ENCODE measurements at places on chromosomes 2 and 18.
A peak's percentile ranks its signal among the peaks of the same experiment; 100 is the strongest.

DNA sequence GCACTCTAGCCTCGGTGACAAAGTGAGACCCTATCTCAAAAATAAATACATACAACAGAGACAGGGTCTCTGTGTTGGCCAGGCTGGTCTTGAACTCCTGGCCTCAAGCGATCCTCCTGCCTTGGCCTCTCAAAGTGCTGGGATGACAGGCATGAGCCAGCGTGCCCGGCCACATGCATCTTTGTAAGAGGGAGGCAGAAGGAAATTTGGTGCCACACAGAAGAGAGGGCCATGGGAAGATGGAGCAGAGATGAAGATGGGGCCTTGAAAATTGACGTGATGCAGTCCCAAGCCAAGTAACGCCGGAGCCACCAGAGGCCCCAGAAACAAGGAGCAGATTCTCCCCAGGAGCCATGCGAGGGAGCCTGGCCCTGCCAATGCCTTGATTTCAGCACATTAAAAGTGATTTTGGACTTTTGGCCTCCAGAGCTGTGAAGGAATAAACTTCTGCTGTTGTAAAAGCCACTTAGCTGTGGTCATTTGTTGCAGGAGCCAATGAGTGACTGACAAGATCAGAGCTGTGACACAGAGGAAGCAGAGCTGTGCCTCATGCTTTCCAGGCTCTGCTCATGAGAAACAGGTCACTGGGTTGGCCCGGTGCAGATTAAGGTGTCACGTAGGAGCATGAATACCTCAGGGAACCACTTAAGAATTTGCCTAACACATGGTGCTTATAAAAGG is 2.7 kb upstream of the SLC66A2 start:
- DNase-seq: no peak

GRCh38 chr2:111653913-111654312 is 230.1 kb downstream of the ANAPC1 start:
- DNase-seq: no peak

DNA sequence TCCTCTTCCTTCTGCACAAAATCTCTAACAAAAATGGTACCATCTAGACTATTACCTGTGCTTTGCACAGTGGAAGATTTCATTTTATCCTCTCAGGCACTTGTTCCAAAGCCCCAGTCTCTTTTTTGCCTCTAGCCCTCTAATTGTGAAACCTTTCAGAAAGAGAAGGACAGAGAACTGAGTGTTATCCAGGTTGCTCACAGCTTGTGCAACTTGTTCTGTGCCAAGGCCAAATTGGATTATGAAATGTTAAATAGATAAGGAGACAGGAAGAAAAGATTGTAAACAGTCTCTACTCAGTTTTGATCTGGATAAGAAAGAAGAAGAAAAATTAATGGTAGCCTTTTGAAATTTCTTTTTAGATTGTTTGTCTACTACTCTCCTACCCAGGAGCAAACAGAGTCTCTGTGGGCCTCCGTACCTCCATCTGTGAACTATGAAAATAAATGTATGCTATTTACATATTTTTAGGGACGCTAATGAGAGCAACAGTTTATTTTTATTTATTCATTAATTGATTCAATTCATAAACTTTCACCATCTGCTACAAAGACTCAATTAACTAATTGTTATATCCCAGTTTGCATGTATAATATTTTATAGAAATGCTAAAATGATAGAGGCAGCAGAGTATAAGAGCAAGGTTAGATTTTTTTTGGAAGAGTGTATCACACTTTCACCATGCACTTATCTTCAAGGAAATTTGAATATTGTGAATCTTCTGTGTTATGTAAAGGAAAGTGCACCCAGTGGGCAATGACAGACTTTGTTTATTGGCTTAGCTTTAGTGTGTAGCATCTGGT is 339.0 kb upstream of the ETAA1 start:
- DNase-seq: no peak

DNA sequence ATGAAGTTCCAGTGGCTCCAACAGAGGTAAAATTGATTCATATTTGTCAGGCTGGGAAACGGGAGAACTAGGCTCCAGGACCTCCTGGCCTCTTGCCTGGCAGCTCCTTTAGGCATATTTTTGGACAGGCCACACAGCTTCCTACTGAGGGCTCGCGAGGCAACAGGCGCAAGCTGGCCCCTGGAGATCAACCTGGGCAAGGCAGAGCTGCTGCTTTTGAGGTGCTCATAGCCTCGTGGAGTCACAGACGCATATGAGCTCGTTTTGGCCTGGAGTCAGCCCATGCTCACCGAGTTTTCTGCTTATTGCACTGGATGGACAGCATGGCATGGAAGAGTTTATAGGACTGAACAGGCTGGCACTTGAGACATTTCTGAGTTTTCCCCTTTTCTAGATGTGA is 97.7 kb downstream of the CAPN13 start:
- no peak for DNase-seq

GRCh38 chr2:157932480-157933159 is 56.5 kb upstream of the ACVR1 start:
- no peak for DNase-seq

DNA sequence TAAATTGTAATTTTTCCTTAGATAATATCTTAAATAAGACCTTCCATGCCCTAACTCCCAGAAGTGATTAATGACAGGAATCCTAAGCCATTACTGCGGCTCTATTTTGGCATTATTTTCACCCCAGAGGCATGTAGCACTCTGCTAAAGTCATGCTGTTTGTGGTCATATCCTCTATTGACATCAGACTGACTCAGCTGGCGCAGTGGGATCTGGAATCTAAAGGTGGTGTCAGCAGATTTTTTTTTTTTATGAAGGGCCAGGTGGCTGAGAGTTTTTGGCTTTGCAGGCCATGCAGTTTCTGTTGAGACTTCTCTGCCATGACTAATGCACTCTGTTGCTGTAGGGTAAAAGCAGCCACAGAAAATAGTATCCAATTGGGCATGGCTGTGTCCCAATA is 64.1 kb upstream of the ACVR1C start:
- DNase-seq: no peak

DNA sequence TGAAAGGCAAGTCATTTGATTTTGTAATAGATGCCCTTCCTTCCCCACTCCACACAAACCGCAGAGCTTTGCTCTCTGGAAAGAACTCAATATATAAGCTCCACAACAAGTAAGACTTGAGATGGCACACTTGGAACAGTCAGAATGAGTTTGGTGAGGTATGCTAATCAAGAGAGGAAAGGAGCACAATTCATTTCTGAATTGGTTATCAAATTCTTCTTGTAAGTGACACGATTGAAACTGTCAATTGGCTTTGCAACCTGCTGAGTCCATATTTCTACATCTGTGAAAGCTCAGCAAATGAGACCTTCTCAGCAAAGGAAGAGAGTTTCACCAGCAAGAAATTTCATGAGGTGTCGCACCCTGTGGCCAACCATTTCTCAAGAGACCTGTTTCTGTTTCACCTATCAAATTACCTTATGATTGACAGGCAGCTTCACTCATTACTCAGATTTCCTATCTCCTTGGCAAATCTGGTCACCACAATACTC is 19.1 kb downstream of the CTLA4 start:
- no peak for DNase-seq

DNA sequence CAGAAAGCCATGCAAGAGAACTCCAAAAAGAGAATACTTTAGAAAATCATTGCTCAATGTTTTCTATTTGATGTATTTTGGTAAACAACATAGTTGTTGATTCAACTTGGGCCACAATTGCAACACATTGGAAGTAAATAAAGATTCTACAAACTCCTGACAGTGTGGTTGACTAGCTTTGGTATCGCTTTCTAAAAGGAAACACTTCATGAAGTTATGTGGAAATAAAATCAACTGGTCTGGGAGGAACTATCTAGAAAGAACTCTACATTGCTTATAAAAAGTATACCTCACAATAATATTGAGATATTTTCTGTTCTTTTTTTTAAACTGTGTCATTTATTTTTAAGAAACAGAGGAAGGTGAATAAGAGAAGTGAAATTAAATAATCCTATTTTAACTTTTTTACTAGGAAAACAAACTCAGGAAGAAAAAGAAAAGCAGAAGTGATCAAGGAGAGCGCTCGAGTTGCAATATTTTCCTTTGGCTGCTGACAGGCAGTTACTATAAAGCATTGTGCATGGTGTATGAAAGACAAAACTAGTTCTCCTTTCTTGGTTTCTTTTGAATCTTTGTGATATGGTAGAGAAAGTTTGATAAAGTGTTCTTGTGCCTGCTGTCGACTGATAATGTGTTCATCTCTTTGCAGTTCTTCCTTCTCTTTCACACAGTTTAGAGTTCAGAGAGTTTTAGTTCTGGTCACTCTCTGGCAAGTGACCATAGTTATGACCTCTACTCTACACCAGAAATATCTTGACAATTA is 3.0 kb downstream of the DHRS9 start:
- DNase-seq: no peak

DNA sequence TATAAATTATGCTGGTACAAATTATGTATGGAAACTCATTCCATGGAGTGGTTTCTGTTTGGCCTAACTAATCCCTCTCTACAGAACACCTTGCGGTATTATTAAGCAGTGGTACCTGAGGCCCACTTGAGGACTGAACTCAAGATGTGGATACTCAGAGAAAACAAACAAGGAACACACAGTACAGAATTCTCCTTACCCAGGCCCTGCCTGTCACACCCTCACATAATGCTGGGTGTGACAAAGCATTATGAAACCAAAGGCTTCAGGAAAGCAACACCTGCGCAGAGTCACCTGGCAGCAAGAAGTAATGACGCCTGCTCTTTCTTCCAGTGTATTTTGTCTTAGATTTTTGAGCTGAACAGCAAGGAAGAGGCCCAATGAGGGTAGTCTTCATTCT is 264.7 kb downstream of the PAX3 start:
- DNase-seq: no peak

- DNase-seq: no peak
Measured at GRCh38 chr2:41928526-41928925, 119.3 kb upstream of the PKDCC start.

DNA sequence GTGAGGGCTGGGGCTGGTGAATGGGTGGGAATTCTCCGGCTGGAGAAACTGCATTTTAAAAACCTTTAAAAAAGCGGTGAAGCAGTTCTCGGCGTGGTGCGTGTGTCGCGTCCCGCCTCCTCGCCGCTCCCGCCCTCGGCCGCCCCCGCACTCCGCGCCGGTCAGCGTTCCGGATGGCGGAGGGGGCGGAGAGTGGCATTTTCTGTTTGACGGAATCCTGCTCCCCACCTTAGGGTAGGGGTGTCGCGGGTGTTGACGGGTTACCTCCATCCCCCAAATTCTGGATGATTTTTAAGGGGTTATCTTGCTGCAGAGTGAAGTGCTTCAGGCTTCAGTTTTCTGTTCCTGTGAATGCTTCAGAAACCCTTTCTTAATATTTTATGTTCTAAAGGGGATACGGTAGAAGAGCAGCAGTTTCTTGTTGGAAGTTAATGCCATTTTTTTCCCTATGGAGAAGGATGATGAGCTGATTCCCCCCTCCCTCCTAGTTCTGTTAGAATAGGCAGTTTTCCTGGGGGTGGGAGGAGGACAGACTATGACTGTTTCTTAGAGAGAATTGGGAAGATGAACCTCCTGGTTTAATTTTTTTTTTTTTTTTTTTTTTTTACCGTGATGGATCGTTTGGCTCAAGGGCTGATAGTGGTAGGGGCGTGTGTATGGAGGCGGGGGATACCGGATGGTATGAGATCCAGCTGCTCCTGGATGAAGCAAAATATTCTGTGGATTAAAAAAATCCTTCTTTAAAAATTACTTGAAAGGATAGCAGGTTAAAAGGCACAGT is 756 bp downstream of the ABI2 start:
- DNase-seq: peak; percentile 4

DNA sequence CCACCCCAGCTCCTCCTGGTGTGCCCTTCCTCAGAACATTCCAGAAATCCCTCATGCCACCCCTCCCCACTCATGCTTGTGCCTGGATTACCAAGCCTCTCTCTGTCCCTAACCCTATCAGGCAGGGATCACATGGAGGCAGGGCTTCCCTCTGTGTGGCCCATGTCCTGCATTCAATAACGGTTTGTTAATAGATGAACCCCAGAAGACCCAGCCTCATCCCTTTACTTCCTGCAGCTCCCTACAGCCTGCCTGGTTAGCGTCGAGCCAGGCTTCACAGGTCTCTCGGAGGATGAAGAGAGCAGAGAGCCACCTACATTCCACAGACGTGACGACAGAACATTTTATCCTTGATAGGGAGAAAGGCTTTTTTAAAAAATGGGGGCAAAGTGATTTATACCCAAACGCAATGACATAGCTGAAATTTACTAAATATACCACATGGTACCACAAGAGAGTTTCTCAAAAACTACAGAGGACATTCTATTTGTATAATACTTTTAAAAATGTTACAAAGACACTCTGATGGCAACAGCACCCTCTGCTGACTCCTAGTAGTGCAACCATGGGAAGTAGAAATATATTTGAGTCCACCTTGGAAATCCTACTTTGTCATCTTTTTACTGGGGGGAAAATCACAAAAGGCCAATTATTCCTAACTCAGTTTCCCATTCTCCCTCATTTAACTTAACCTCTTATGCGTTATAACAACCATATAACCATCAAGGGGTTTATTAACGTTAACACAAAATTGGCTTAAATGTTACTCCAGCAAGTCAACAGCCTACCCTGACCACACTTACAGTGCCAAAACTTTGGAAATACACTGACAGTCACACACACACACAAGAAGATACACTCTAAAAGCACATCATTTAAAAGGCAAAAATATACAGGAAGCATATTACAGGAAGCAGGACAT is 30.7 kb downstream of the FBXO15 start:
- DNase-seq: no peak

- DNase-seq: no peak
Measured at GRCh38 chr18:44733069-44733753, 52.5 kb downstream of the SETBP1 start.

GRCh38 chr18:3720159-3720558 is 270.2 kb downstream of the TGIF1 start:
- DNase-seq: no peak

DNA sequence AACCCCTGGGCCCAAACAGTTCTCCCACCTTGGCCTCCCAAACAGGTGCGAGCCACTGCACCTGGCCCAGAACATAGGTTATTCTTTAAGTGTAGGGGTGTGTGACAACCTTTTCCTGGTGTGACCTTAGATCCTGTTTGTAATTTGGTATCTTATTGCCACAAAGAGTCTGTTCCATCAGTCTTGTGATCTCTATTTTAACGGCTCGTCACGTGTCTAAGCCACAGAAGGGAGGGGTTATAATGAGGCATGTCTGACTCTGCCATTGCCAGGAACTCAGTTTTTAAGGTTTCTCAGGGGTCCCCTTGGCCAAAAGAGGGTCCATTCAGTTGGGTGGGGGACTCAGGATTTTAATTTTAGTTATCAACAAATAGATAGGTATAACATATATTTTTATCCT is 4.4 kb upstream of the ALS2 start:
- DNase-seq: no peak

DNA sequence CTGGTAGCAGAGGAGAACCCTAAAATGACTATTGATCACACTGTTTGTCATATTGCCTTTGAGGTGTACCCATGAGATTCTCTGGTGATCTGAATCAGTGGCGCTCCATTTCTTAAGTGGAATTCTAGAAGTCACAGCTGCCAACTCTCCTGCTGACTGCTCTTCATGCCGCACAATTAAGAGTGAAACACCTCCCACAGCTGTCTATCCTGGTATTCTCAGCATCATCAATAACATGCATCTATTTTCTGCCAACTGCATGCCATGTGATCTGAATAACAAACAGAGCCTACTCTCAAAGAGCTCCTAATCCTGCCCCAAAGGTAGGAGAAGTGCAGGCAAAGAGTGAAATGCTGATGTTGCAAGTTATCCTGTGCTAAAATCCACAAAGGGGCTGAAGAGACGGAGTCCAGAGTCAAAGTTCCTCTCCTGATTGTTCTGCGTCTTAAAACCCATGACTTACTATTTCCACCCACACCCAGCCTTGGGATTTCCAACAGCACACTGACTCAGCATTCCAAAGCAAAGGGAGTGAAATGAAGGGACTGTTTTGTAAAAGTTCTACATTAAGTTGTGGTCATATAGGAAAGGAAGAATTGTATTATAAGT is 13.7 kb upstream of the DAPL1 start:
- no peak for DNase-seq

Measured in effector memory CD8-positive, alpha-beta T cell (primary cell).